Ureter (tissue), 1 donor: ENCODE measurements at places on chromosomes 12 and 14.

DNA sequence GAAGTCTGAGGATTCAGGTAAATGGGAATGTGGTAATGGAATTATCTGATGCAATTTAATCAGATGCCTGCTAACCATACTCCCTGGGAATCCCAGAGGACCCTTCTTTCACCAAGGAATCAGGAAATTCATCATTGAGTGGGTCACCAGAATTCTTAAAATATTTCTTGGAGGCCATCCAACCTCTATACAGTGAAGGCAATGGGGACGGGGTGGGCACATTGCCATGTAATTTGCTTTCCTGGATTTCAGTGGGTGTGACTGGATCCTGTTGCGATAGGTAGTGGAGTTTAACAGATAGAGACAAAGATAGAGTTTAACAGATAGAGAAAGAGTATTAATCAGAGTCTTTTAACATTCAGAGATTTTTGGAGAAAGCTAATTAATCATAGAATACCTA lies 394.4 kb downstream of the DAD1 start:
- DNase-seq: no peak

GRCh38 chr14:44759277-44759676 lies 202.5 kb downstream of the KLHL28 start:
- DNase-seq: no peak

DNA sequence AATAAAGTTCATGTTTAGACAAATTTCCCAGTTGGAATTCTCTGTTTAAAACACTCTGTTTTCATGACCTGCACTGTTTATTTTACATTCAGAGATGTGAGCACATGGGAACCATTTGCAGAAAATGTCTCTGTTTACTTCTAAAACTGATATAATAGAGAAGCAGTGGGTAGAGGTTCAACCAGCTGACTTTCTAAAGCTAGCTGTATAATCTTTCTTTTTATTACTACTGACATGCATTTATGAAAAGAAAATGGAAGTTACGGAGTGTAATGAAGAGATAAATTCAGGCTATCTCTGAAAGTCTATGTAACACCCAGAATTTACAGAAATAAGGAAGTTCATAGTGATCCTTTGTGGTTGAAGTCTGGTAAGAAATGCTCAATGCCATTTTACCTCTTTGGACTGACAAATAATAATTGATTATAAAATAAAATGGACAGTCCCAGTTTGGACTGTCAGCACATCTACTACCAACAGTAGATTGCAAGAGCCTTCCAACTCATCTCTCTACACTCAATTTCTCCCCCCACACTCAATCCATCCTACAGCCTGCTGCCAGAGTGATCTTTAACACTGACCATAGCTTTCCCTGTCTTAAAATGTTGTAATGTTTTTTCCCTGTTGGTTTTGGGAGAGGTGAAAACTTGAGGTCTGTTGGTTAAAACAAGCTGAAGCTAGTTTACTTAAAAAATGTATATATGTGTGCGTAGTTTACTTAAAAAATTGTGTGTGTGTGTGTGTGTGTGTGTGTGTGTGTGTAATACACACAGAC lies 137.4 kb downstream of the AEBP2 start:
- no peak for DNase-seq

DNA sequence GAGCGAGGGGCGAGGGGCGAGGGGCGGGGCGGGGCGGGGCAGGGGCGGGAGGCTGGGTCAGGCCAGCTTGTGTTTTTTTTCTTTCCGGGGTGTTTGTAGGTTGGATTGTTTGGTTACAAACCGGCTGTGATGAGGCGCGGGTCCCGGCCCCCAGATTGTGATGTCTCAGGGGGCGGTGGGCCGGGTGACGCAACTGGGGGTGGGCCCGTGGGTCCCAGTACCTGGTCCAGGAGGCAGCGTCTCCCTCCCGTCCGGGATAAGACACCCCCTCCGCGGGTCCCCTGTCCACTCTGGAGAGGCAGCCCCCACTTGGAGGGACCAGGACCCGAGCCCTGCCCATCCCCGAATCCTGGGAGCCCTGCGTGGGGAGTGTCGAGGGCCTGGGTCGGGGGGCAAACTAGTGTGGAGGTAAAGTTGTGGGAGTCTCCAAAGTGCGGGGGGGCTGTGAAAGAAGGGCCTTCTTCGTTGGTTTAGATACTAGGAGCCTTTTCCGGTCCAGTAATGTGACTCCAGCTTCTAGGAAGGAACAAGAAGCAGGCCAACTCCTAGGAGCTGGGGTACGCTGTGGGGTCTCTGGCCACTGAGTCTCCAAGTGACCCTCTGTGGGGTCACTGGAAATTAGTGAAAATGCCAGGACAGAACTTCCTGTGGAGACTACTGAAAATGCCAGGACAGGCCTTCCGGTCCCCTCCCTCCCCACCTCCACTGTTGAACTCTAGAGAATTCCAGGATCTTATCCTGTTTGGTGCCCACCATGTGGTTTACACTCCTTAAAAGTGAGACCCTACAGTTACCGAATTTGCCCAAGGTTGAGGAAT lies 579 bp upstream of the CLMN start:
- DNase-seq: no peak

DNA sequence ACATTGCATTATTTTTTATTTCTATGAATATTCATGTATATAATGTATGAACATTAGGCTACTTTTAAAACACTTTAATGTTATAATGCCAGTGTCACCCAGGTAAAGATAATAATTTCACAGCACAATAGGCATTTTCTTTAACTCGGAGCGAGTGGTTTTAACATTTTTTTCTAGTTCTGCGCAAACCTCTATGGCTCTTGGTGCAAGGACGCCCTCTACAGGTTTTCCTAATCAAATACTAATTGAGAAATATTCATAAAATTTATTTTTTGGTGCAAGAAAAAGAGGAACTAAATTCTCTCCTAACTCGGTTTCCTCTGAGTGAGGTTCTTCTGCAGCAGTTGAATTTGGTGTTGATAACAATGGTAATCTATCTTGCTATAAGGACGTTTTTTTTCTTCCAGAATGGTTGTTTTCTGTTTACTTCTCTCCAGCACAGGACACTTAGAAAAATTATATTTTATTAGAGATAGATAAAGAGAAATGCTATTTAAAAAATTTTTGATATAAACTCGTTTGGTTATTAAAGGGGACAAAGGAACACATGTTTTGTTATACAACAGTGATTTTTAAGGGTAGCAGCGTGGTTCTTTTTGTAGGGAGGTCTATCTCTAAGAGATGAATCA lies 2.4 kb upstream of the WIF1 start:
- DNase-seq: no peak

DNA sequence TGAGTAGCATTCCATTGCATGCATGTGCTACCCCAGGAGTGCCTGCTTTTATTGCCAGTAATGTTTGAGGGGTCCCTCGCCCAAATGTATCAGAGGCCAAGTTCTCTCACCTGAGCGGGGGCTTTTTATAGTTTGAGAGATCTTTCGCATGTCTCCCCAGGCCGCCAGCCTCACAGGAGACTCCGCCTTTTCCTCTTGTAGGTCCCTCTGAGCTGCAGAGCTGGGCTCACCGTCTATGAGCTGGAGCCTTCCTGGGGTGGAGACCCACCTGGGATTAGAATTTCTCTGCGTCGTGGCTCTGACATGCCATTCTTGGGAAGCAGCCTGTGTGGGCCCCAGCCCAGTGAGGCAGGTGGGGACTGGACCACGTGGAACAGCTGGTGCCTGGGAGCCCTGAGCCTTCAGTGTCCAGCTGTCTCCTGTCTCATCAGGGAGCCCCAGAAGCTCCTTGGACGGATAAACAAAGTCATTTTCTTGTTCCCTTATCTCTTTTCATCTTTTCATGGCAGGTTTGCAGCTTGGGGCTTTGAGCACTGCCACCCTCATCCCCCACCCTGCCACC lies 261.7 kb upstream of the CRY1 start:
- DNase-seq: no peak

DNA sequence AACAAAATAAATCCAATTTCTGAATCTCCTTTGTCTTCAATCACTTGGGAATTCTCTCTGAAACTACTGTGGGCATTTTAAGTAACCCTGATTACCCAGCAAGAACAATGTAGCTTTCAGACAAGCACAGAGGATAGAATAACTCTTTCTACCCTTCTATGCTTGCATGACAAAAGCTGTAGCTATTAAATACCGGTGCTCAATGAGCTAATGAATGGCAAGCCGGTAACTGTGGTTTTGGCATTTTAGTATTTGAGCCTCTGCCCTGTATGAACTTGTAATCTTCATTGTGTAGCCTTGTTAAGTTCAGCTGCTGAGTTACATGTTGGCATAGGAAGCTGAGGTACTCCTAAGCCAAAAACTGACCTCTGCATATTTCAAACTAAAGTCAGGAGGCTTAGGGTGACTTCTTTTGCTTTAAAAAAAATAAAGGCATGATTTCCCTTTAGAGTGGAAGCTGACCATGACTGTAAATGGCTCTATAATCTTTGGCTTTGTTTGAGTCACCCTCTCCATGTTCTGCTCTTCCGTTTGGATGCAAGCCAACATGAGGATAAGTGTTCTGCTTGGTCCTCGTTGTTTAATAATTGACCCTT lies 171.0 kb upstream of the HIF1A start:
- DNase-seq: no peak

DNA sequence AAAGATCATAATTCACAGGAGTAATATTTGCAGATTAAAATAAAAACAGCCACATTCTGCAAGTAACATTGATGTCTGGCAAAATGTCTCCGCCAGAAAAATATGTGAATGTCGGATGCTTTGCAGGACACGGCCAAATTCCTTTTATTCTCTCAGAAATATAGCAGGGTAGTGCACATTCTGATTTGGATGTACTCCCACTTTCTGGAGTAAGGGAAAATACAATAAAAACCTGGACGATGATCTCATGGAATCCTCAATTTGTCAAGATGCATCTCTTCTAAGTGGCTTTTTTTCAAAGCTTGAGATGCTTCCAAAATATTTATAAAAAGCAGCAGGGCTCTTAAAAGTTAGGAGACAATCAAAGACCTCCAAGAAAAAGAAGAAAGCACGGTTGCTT lies 133.3 kb downstream of the TBX5 start:
- DNase-seq: no peak

DNA sequence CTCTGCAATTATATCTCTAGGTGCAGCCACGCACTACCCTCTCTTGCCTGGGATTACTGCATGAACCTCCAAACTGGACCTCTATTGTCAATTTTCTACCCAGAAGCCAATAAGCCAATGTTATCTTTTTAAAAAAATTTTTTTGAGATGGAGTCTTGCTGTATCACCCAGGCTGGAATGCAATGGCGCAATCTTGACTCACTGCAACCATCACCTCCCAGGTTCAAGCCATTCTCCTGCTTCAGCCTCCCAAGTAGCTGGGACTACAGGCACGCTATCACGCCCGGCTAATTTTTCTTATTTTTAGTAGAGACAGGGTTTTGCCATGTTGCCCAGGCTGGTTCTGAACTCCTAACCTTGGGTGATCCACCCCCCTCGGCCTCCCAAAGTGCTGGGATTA lies 11.2 kb upstream of the PXN start:
- no peak for DNase-seq

GRCh38 chr14:50739186-50739585 lies 71.1 kb upstream of the SAV1 start:
- DNase-seq: no peak

GRCh38 chr12:64760808-64761573 lies 1.8 kb upstream of the GNS start:
- no peak for DNase-seq

DNA sequence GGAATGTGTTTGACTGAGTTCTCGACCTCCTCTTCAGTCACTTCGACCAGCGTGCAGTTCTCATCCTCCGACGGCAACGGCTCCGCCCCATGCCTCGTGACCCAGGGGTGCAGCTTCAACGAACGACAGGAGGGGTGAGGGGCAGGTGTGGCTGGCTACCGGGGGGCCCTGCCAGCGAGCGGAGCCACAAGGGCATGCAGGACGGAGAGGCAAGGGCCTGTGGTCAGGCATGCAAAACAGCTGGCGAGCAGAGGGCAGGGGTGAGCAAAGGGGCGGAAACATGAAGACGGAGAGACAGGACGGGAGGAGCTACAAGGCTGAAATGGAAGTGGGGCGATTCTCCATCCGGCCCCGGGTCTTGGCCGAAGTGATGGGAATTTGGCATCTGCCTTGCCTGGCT lies 38.7 kb downstream of the P2RX4 start:
- DNase-seq: no peak

DNA sequence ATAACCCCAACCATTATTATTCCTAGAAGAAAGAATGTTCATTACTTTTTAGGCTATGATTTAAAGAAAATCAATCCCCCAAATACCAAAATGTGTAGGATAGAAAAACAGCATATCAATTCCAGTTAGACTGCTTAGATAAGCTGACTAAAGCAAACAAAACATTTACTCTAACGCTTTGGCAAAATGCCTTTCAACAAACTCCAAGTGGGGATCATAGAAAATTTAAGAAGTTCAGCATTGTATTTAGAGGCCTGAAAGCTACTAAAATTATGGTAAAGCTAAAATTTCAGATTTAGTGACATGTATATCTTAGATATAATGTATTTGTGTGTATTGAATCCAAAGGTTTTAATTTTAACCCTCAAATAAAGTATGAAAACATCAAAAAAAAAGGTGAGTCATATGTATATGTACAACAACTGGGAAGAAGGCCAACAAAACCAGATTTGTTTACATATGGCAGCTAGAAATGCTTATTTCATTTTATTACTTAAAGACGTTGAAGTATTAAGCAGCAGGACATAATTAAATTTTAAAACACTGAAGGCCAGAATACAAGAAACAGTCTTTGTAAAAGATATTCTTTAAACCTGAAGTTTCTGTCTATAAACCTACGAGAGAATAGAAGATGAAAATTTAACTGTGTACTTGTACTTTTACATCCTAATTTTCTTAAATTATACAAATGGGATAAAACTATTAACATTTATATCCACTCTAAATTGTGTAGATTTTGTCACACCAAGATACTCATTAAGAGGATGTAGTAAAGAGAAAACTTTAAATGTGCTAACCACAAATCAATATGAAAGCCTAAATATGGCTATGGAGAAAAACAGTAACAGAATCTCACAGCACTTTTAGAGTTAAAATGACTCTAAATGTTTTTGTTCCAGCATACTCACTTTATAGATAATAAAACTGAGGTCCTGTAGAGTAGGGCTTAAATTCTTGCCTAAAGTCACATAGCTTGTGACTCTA lies 71.4 kb downstream of the SLC41A2 start:
- no peak for DNase-seq

GRCh38 chr14:20820063-20820904 lies 17.6 kb upstream of the RNASE1 start:
- no peak for DNase-seq

DNA sequence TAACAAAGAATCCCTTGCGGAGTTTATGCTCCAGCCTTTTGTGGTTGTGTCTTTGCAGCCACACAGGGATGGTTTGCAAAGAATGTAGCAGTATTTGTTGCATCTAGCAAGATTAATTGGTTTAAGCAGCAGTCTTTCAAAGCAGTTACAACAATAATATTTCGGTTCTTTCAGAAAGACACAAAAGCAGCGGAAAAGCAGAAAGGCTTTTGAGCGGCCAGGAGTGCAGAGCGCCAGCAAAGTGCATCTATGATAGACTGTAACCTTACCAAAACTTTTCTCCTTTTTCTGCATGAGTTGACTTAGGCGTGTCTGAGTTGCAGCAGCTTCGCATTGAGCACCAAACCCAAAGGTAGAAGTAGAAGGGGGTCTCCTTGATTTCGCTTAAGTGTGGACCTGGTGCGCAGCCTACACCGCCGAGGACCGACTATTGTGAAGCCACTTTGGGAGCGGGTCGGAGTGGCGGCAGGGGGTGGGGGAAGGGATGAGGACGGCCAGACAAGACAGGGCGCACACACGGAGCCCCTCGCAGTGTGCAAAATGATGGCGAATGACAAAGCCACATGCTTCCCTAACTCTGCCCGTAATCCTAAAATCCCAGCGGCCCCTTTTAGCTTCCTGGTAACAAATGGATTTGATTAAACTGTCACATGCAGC lies 1.2 kb downstream of the LMO3 start:
- DNase-seq: no peak
